Stimulated activated CD4-positive, alpha-beta T cell treated with anti-CD3 and anti-CD28 coated beads, Interleukin-12 subunit alpha, Interleukin-12 subunit beta, amount 100 ng/mL, for 24 hours (primary cell): ENCODE measurements at places on chromosomes 13 and 19.
A peak's percentile ranks its signal among the peaks of the same experiment; 100 is the strongest.

- no peak for DNase-seq
Observed at GRCh38 chr13:22915442-22916082, 265.2 kb upstream of the SGCG start.

- no peak for DNase-seq
Observed at GRCh38 chr19:53958168-53958571, 4.6 kb upstream of the CACNG8 start.

GRCh38 chr13:45301263-45301662, 39.7 kb downstream of the TPT1 start:
- DNase-seq: no peak

- DNase-seq: no peak
Observed at GRCh38 chr19:33879818-33880575, 83.3 kb downstream of the KCTD15 start.

DNA sequence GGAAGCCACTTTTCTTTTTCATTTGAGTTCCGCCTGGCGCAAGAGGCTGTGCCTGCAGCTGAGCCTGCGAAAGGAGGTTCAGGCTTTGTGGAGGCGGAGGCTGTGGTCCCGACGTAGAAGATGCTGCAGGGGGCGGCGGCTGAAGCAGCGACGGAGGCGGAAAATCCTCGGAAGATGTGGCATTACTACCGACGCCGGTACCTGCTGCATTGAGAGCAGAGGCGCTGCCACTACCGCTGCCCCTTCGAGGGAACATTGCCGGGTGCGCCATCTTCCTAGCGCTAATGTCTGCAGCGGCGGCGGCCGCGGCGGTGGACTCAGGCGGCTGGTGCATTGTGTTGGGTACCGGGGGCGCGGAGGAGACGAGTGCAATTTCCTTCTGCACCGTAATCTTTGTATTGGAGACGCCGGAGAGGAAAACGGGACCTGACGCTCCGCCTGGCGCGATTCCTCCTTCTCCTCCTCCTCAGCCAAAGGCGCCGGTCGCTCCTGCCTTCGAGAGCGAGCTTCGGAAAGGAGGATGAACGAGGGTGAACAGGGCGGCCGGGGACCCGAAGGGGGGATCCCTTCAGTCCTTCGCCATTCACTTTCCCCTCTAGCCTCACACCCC, at the start of gene TSC22D1:
TSC22D1 (minus strand) TSS at position 590 of the 610 bp plus-strand sequence; CDS start at position 334, 256 bp downstream.
- peak; percentile 46 for DNase-seq

GRCh38 chr13:111855786-111856185, 211.2 kb upstream of the SOX1 start:
- DNase-seq: no peak

GRCh38 chr13:71546881-71547280, 320.1 kb downstream of the DACH1 start:
- no peak for DNase-seq
